ENCODE measurements at places on chromosomes 2 and 18.

DNA sequence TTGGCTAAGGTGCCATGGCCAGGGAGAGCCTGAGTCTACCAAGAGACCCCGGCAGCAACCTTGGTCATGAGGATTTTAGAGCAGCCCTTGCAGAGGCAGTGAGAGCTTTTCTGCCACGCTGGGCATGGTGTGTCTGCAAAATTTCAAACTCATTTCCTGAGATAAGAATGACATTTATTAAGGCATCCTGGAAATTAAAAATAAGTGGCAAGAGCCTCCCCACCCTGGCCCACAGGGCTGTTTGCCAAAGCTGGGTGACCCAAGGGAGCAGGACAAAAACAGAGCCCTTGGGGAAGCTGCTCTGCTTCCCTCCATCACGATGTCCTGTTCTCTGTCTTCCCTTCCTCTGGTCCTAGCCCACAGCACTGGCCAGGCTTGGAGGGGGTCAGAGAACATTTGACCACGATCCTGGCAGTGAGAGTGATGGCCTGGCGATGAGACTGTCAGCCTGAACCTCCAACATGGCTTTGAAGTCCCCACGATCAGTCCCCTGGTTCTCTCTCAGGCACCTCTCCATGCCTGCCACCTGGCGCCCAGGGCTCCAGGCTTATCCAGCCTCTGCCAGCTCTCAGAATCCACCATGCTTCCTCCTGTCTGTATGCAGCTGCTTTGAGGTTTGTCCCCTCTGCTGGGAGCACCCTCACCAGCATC lies 68.9 kb upstream of the RMDN2 start:
- DNase-seq: no peak

DNA sequence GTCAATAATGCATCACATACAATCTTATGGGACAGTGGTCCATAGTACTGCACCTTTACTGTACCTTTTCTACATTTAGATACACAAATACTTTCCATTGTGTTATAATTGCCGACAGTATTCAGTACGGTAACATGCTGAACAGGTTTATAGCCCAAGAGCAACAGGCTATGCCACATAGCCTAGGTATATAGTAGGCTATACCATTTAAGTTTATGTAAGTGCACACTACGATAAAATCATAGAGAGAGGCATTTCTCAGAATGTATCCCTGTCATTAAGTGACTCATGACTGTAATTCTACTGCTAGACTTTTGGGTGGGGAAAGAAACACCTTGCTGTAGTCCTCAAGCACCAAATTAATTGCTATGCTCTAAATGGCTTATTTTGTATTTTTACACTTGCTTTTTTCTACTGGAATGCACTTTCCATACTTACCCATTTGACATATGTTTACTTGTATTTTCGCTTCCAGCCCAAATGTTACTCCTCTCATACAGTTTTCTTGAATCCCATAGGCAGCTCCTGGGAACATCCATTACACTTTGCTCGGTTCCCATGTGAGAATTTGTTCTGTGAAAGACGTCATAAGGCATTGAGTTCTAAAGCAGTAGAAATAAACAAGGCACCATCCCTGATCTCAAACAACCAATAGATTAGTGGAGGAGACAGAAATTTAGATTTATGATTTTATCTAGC lies 714.0 kb upstream of the ID2 start:
- no peak for DNase-seq

GRCh38 chr2:190780594-190780993 lies 100.0 kb upstream of the GLS start:
- DNase-seq: no peak

DNA sequence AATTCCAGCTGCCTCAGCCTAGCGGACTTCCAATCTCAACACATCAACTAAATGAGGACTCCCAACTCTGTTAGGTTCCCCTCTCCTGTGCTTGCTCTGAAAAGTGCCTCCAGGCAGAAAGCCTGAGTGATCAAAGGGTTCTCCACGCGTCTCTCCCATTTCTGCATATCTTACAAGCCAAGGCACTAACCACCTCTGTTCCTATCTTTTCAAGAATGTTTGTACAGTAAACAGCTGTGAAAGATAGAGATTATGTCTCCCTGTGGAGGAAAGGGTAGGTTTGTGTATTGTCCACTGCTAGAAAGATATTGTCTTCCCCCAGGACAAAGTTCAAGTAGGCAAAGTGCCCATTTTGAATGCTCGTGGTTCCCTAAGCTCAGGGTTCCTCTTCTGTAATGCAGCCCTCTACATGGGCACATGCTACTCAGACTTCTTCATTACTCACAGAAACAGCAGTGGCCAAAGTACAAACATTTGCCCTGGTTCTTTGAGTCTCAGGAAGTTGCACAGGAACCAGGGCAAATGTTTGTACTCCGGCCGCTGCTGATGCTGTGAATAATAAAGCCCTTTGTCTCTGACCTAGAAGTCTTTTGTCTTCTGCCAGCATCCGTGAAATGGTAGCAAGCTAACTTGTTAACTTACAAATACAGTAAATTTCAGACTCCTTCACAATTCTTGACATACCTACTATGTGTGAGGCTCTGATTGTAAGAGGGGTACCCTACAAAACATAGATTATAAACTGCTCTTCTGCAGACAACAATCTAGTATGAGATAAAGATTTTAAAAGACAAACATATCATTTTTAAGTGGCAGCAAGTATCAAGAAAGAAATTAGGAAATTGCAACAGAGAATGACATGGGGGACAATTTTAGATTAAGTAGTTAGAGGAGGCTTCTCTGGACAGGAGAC lies 44.5 kb downstream of the PKDCC start:
- no peak for DNase-seq

GRCh38 chr2:131413148-131413747 lies 49.3 kb upstream of the RAB6D start:
- peak; percentile 59 for DNase-seq

DNA sequence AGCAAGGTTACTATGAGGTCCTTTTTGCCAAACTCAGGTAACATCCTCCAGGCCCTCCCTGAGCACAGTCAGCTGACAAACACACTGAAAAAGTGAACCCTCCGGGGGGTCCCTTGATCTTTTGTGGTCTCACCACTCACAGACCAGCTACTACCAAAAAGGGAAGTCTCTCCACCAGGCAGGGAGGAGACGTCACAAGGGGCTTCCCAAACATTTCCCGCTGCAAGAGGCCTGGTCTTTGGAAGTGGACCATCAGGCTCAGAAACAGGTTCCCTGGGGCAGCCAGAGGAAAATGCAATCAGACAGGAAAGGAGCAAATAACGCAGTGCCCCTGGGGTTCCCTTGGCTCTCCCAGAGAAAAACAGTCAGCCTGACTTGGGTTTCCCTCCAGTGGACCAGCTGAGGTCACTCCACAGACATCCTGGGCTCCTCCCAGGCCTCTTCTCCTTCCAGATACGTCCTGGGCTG lies 38.7 kb upstream of the POMC start:
- peak; percentile 11 for DNase-seq

DNA sequence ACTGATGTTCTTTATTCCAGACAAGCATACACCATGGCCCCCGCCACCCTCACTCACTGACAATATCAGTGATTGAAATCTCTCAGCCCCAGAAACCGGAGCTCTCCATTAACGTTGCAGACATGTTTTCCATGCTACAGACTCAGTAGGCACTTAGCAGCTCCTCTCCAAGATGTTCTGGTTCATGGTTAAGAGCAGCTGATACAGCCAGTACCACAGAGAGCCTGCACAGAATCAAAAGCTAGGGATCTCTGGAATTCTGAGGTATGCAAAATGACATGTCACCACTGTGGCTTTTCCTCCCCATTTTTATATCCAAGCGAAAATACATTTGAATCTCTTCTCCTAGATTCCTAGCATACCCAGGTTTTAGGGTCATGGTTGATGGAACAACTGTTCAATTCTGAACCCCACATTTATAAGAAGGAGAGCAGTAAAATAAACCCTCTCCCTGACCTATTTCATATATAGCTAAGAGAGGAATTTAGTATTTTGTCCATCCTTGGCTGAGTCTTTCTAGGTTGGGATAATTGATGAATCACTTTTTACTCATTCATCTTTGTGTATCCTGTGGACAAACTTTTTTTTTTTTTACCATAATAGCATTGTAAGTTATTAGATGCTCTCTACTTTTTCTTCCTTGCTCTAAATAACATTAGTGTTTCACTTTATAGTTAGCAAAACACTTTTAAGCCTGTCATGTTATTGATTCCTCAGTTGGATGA lies 488.4 kb upstream of the PIK3C3 start:
- DNase-seq: no peak

DNA sequence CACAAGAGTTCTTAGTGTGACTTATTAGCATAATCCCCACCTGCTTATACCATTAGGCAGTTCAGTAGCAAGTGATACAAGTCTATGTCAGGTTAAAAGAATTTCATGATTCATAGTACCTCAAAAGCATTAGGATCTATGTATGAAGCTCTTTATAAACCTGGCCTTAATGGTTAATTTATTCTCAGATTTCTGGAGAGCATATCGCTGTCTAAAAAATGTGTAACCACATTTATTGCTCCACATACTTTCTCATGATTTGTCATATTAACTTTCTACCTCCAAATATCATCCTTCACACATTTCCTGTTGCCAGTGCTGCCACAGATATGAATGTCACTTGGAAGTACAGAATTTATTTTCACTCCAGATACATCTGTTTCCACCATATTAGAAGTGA lies 332.8 kb upstream of the MAP2 start:
- DNase-seq: no peak

DNA sequence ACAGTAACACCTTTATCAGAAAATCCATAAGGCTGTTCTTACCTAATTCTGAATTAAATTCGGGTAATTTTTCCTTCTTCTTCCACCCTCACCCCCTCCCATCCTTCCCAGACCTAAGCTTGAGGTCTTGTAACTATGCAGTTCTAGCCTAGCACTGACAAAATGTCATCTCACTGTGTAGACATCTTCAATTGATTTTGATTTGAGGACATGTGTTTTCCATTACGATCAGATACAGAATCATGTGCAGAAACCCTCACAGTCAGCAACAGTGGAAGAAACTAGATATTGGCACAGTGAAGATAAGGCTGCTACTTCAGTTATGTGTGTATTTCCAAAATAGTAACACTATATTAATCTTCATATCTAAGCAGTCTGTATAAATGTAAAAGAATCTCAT lies 244.6 kb downstream of the THSD7B start:
- no peak for DNase-seq

DNA sequence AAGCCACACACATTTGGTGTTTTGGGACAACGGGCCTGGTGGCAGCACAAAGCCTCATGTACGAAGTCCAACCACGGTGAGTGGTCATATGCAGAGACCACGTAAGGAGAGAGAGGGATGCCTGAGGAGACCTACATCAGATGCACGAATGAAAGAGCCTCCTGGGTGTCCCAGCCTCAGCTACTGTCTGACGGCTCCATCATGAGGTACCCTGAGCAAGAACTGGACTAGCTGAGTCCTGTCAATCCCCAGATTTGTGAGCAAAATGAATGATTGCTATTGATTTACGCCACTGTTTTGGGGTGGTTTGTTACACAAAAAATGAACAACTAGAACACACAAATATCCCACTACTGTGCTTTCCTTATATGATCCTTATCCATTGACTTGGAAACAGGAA lies 275.7 kb upstream of the KYNU start:
- DNase-seq: no peak

DNA sequence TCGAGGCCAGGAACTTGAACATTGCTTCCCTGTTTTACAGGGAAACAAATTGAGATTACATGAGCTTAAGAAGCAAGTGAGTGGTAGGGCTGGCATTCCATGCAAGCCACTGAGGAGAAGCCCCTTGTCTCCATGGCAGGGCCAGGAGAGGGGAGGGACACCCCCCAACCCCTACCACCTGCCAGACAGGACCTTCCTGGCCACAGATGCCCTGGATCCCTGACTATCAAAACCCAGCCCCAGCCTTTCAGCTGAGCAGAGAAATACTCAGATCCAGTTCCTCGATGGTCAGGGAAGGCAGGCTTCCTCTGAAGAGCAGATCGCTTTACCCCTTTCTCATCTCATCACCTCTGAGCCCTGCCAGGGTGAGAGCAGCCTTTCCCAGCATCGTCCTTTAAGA lies 53.8 kb upstream of the ALPP start:
- DNase-seq: no peak

- DNase-seq: no peak
Measured at GRCh38 chr2:30136764-30137444, 9.9 kb upstream of the YPEL5 start.

- no peak for DNase-seq
Measured at GRCh38 chr2:28347193-28347592, 45.5 kb upstream of the FOSL2 start.

- no peak for DNase-seq
Measured at GRCh38 chr2:236971131-236971821, 114.4 kb upstream of the COPS8 start.

- no peak for DNase-seq
Measured at GRCh38 chr2:200382874-200383273, 76.4 kb downstream of the SPATS2L start.

- DNase-seq: no peak
Measured at GRCh38 chr2:31979018-31979417, 31.8 kb downstream of the MEMO1 start.

- no peak for DNase-seq
Measured at GRCh38 chr18:55605733-55606338, 17.8 kb upstream of the TCF4 start.

DNA sequence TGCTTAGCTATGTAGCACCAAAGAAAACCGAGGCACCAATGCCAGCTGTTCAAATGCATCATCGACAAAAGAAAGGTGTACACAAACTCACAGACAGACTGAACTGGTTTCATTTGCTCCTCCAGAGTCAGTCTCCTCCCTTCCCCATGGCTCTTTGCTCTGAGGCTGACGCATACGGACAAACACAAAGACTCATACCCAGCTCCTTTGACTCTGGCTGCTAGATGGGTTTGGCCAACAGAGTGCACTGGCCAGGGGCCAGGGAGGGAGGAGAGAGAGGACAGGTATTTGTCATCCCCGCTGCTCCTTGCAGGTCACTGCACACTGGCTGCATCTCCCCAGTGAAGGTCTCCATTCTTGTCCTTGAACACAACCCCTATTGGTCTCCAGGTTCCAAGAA lies 40.7 kb downstream of the DNER start:
- no peak for DNase-seq

DNA sequence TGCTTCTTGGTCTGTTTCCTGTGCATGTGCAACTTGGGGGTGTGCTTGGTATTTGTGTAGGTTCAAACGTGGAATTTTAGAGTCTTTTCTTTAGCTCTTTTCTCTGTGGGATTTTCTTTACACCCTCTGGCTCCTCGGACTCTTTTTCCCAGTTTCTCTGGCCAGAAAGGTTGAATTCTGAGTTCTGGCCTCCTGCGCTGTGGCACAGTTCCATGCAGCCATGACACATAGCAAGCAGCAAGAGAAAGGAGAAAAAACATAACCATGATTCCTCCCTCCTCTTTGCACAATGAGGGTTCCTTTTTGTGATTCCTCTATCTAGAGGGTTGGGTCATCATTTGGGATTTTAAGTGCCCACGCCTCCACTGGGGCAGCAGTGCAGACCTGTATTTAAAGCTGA lies 33.8 kb downstream of the TMEM182 start:
- DNase-seq: no peak

DNA sequence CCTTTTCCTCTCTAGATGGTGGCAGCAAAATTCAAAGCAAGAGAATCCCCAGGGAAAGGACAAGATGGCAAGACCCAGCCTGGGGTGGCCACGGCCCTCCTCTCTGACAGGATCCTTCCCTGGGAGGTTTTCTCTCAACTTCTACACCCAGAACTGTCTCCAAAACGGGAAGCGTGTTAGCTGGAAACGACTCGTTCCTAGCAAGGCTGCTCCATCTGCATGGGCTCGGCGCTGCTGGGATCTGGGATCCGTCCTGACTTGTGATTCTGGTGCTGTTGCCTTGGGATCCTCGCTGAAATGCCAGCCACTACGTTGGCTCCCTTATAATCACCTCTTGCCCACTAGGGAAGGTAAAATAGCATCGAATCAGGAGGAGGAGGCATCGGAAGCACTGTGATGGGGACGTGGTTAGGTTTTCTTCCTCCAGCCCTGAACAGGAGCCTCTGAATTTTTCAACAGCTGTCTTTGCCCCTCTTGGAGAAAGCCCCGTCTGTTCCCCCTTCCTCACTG lies 514.8 kb upstream of the MYT1L start:
- no peak for DNase-seq

All from CD4-positive, alpha-beta T cell treated with Interleukin-10 for 1 hour (primary cell).